ENCODE measurements at places on chromosomes 16 and 17.

DNA sequence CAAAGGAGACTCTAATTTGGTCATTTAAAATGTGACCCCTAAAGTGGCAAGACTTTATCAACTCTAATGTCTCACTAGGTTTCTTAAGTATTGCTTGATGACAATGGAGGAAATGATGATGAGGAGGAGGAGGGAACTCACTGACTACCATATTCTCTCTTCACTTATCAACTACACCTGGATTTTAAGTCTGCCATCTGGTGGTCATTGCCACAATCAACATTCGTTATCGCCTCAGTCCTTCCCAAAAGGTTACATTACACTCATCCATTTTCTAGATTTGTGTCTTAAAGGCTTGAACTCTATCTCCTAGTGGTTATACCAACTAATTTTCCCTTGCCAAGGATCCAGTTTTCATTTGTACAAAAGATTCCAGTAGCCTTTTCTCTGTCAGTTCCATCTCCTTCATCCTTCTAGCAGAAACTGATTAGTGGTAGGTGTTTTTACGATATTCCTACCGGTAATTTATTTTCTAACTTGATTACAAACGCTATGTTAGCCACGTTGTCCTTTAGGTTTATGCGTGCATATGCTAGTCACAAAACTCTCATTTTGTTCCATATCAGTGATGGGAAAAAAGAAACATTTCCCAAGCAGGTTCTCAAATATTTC, 114.6 kb upstream of the NOG start:
- DNase-seq = no peak

- peak; percentile 69 for DNase-seq
Measured at GRCh38 chr16:84514874-84515835, 10.7 kb upstream of the MEAK7 start.

- peak; percentile 19 for DNase-seq
Measured at GRCh38 chr16:3938843-3939624, 58.5 kb upstream of the CREBBP start.

DNA sequence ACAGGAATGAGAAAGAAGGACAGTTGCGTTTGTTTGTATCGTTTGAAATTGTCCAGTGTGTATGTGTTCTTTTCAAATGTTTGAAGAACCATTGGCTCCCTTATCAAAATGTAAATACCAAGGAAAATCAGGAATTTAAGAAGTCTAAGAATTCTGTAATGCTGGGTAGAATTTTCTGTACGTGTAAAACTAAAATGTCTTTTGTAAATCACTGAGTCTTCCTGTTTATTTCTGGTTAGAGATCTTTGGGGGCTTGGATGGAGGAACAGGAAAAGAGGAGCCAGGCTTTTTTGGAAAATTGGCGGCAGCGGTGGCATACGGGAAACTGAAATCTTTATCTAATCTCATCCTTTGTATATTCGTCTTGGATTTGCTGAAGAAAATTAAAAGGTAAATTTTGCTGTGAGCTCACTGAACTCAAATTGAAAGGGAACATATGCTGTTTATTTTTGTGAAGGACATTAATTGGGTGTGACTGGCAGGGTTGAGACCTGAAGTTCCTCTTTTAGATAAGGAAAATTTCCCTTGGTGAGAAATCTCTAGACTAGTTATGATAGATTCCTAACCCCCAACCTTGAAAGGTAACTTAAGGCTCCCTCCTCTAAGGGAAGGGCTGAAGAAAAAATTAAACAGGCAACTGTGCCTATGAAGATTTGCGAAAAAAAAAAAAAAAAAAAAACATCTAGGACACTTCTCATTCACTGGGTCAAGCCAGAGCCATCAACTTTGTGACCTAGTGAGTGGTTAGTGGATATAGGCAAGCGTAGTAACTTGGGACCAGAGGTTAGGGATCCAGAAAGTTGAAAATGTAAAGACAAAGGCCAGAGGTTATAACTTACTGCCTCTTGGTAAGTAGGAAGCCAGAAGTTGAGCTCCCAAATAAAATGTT, 10.8 kb downstream of the TAT start:
- DNase-seq = no peak

DNA sequence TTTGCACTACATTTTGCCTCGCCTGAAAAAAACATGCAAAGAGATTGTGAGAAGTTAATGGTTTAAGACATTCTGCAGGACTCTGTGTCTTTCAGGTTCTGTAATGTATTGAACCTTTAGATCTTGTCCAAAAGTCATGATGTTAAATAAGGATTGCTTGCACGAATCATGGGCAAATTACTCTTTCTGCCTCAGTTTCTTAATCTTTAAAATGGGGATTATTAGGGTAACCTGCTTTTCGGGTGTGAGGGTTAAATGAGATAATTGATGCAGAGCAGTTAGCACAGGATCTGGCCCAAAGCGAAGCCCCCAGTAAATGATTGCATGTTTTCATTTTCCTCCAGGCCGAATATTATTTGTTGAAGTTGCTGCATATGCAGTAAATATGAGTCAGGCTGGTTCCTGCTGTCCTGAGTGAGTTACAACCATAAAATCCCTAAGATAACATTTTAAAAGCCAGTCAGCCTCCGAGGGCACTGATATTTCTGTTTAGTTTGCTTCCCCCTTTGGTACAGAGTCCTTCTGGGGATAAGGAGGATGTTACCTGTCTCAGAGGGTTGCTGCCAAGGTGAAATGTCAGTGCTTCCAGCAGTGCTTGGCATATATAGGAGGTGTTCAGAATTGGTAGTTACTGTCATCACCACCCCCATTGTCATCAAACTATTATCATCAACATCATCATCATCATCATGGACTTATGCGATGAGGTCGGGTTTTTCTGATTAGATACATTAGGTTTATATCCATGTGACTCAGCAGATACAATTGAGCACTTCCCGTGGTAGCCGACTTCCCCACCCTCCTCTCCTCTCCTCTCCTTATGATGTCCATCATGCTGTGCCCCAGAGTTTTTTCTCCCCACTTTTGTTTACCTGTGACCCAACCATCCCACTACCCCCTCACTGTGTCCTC, 20.6 kb upstream of the ARHGAP17 start:
- no peak for DNase-seq

- DNase-seq = no peak
Measured at GRCh38 chr16:2471016-2471652, at the start of gene NTN3. TSS of gene NTN3 (plus strand) at chr16:2471297. CDS start at chr16:2471702, 405 bp downstream.

DNA sequence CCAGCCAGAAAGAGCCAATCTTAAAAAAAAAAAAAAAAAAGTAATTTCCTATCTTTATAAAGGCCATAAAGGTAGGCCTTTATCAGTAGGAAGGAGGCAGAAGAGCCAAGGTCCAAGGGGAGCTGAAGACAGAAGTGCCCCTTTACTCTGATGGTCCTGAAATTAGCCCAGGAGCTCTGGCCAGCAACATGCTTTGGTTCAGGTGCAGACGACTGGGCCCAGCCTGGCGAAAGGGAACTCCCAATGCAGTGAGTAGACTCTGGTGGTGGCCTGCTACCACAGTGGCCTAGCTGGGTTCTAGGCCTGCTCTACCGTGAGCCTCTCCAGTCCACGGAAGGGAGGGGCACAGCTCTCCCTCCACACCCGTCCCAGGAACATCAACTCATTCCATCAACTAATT, 23.1 kb upstream of the MEIOB start:
- DNase-seq = no peak
